NCI-H187 treated with DMSO at 0.1 percent for 48 hours (cell line): ENCODE measurements at places on chromosomes 5 and 9.

DNA sequence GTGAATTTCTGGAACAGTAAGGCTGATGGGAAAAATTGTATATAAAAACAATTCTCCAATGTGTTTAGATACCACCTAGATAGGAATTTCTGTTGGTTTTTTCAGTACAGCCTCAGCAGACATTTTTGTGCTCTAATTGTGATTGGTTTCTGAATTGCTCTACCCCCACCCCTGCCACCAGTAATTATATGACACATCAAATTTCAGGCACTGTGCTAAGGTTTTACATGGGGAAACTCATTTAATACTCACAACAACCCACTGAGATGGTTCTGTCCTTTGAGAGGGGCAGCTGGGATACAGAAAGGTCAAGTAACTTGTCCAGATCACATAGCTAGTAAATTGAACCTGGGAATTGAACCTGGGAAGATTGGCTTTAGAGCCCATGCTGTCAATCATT, 288.0 kb downstream of the ARHGEF28 start:
- no peak for DNase-seq

GRCh38 chr9:88593537-88594185, 58.7 kb downstream of the NXNL2 start:
- no peak for DNase-seq

DNA sequence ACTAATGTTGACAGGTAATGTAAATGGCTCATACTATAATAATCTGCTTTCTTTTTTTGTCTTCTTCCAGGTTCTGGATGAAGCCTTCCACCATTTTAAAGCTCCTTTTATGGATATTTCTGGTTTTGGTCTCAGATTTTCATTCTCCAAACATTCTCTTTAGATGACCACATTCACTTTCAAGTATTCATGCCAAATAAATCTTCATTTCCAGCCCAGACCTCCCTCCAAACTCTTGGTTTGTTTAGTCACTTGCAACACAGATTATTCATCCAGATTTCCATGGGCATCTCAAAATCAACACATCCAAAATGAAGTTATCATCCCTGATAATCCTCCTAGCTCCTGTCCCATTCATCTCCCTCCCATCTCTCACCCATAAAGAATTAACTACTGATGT, 40.3 kb upstream of the SVEP1 start:
- DNase-seq, result no peak

DNA sequence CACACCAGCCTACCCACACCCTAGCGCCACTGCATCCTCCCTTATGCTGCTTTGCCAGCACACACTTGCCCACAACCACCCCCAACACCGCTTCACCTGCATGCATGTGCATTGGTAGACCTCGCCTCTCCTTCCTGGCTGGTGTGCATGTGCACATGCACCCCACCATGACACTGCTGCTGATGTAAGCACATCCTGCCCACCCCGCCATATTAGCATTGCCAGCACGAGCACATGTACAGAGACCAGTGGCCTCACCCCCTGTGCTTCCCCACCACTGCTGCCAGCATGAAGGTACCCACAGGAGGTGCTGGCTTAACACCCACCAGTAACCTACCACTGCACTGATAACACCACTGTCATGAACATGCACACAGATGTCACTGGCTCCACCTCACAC, 218.2 kb downstream of the SLCO4C1 start:
- DNase-seq, result no peak

GRCh38 chr5:176674799-176675198, 27.5 kb downstream of the TSPAN17 start:
- no peak for DNase-seq

DNA sequence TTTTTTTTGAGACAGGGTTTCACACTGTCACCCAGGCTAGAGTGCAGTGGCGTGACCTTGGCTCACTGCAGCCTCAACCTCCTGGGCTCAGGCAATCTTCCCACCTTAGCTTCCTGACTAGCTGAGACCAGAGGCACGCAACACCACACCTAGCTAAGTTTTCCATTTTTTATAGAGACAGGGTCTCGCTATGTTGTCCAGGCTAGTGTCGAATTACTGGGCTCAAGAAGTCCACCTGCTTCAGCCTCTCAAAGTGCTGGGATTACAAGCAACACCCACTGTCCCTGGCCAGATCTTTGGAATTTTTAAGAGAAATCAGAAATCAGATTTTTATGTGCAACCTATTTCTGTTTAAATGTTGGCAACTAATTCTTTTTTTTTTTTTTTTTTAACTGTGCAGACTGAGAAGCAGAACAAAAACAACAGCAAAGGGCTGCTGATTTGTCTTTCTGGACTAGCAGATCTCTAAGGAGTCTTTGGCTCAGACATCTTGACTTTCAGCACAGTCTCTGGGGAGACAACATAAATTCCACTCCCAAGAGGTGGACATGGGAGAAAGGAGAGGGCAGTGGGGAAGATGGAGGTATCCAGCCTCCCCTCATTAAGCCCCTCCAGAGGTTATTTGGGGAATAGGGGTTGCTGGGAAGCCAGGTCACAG, 54.4 kb upstream of the FABP6 start:
- DNase-seq, result no peak

- no peak for DNase-seq
Measured at GRCh38 chr5:85441156-85441555, 1056.5 kb upstream of the EDIL3 start.

GRCh38 chr5:50553560-50553984, 112.5 kb upstream of the EMB start:
- DNase-seq, result no peak

- no peak for DNase-seq
Measured at GRCh38 chr9:126856326-126856877, 4.0 kb upstream of the ZBTB34 start.

DNA sequence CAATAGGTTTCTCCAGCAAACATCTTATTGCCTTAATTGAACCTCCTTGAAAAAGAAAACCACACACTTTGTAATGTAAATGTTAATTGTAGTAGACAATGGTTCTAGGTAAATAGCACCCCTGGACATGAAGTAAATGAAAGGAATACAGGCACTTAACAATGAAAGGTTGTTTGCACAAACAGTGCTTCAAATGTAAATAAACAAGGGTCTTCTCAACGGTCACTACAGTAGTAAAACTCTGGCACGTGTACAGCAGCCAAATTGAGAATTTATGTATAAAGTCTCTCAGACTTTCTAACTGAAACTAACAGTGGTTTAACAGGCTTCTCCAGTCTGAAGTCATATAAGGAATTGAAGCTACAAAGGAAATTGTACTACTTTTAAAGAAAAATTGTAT, 218.3 kb downstream of the MEF2C start:
- no peak for DNase-seq

DNA sequence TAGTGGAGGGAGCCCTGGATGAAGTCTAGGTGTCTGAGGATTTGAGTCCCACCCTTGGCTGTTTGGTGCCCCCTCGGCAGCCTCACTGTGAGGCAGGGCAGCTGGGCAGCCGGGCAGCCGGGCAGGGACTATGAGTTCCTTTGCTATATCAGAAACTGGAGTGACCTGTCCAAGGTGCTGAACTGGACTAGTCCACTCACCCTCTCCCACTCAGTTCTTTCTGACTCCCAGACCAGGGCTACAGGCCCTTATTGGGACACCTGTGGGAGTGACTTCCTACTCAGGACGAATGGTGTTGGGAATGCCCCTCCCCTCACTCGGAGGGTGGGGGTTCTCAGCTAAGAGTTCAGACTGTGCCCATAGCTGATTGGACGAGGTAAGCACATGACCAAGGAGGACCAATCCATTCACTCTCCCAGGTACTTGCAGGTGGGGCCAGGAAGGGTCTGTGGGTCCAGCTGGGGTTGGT, 34.1 kb upstream of the RAPGEF1 start:
- DNase-seq, result no peak

DNA sequence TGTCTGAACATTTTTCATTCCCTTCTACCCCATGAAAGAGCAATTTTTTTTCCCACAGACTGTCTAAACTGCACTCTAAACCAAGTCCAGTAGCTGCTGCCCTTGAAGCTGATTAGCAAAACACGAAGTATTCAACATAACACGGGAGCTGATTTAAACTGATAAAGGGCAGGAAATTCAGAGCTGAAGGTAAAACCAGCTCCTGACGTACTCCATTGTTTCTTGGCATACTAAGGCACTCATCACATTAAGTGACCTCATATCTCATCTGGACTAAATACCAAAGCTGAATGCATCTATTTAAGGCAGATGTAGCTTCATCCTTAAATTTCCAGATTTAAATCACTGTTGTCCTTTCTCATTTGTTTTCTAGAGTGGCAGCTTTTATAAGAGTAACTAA, 12.0 kb downstream of the GDF9 start:
- DNase-seq, result no peak

- DNase-seq, result no peak
Measured at GRCh38 chr5:35781181-35781790, 75.4 kb upstream of the IL7R start.

- no peak for DNase-seq
Measured at GRCh38 chr5:101068298-101068697, 165.2 kb upstream of the ST8SIA4 start.

DNA sequence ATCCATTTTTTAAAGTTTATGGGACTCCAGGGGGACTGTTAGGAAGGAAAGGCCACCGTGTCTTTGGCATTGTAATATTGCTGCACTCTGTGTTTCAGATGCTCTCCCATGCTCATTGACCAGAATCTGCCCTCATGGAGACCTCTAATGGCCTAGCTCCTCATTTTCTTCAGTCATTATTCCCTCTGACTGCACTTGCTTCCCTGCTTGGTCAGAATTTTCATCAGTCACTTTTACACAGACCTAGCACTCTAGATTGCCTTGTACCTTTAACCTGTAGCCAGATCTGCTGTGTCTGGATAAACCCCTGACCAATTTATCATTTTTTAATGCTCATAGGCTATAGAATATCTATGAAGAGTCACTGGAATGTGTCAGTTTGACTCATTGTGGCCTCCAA, 155.5 kb upstream of the NUDT12 start:
- no peak for DNase-seq

DNA sequence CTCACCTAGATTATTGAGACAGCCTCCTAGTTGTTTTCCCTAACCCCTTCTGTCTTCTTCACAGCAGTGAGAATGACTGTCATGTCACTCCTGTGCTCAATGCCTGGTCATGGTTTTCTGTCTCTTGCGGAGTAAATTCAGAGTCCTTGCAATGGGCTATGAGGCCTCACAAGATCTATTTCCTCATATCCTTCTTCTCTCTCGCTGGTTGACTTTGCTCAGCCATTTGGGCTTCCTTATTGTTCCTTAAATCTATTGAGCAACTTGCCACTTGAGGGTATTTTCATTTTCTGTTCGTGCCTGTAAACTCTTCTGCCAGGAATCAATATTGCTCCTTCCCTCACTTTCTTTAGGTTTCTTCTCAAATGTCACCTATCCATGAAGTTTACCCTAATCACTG, 9.0 kb downstream of the PPP3R2 start:
- DNase-seq, result no peak

DNA sequence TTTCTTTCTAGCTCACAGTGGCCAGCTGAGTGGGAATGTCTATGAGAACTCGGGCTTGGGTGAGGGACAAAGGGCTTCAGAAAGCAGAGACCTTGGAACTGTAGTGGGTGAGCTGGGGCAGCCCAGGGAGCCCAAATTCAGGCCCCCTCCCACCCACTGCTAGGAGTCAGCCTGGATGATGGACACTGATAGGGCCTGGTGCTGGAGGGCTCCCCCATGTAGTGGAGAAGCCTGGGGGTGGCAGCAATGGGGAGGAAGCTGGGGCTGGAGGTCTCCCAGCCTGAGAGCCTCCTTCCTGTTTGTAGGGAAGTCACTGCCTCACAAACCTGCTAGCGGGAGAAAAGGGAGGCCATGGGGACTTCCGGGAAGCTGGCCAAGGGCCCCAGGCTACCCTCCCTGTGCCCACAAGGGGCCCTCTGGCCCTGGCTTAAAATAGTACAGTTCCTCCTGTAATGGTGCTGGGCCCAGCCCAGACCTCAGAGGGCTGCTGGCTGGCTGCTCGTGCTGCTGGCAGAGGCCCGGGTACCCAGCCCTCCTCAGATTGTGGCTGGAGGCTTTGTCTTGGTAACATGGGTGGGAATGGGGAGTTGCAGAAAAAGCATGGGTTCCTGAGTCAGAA, 6.3 kb upstream of the NR5A1 start:
- DNase-seq, result no peak

DNA sequence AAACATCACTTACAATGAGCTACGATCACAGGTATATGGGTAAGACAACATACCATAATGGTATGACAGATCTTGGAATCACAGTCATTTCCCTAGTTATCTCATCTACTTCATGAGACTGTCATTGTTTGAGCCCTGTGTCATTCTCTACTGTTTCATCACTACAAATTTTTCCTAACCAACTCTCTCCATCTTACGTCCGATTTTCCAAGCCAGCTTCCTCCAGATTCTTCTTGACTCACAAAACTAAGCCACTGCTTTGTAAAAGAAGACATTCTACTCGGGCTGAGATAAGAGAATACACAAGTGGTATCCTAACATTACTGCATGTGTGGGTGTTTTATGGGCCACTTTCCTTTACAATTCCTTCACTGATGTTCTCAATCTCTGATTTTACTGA, 49.6 kb downstream of the SERINC5 start:
- no peak for DNase-seq

DNA sequence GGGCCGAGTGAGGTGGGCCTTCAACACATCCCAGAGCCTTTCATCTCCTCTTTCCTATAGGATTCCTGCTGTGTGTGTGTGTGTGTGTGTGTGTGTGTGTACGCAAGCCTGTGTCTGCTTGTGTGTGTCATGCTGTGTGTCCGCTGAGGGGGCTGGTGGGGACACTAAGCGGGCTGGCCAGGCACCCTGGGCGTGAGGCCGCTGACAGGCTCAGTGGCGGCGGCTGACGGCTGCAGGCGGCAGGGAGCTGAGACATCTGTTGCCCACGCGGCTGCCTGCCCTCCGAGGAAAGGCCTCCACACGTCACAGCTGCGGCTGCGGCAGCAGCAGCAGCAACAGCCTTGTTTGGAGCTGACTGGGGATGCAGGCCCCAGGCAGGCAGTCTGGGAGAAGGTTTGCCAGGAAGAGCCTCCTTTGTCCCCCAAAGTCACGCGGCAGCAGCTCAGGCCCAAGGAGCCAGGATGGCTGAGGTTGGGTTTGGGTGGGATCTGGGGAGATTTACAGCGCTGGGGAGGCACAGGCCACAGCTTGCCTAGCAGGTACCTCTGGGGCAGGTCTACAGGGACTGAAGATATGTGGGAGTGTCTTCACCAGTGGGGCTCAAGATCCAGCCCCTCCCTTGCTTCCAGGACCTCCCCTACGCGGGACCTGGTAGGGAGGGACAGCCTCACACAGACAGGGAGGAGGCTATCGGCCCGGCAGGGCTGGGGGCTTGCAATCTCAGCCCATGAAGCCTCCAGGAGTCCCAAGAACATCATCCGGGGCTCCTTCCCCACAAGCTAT, 1.8 kb downstream of the PDLIM4 start:
- DNase-seq, result no peak

GRCh38 chr5:97067296-97067850, 75.0 kb downstream of the LIX1 start:
- no peak for DNase-seq

GRCh38 chr5:68315679-68316271, 100.2 kb downstream of the PIK3R1 start:
- DNase-seq, result no peak

DNA sequence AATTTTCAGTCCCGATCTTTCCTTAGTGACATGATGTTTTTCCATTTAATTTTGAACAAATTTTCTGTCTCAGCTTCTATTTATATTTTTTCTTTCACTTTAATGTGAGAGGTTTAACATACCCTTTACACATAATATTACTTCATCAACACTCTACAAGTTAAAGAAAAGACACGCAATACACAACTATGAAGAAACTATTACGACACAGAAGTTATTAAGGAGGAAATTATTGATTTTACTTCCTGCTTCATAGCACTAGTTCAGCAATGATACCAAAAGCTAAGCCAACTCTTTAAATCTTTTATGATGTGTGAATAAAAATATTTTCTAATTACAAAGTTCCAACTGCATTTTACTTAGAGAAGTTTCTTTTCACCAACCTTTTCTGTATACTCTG, 432.3 kb upstream of the DAB2 start:
- DNase-seq, result no peak
